ENCODE measurements at places on chromosomes 16 and 17.
A peak's percentile ranks its signal among the peaks of the same experiment; 100 is the strongest.

- DNase-seq: peak; percentile 74
Observed at GRCh38 chr16:10552998-10553491, 27.4 kb downstream of the EMP2 start.

- DNase-seq: no peak
Observed at GRCh38 chr16:373848-374615, 3.7 kb upstream of the MRPL28 start.

DNA sequence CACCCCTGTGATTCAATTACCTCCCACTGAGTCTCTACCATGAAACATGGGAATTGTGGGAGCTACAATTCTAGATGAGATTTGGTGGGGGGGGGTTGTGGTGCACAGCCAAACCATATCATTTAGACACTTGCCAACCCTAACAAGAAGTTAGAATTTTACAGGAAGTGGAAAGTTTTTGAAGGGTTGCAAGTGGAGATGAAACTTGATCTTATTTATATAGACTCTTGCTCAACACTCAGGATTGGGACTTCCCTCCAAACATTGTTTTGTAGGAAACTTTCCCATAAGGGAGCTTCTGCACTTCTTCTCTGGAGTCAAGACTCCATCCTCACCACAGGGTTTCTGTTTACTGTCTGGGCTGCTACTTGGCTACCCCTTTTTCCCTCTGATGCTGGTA, 266.7 kb upstream of the CDH11 start:
- DNase-seq: no peak

DNA sequence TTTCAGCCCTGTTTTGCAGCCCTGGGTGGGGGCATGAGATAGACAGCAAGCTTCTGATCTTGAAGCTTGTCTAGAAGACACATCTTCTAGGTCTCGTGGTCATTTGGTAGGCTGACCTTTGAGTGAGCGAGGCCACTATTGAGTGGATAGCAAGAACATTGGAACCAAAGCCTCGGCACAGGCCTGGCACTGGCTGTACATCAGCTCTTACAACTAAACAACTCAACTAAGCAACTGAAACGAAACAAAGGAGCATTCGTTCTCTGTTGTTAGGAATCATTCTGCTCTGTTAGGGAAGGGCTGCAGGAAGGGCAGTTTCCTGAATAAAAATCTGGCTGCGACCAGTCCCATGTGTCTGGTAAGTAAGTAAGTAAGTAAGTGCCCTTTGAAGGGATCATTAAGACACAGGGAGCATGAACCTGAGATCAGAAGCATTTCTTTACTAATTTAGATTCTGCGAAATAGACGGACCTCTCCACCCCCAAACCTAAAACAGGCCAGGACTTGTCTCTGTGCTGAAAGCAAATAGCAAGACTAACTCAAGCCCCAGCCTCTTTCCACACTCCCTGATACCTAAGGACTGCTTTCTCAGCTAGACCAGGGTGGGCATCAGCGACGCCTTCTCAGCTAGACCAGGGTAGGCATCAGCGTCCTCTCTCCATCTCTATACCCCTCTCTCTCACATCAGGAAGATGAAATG, 22.7 kb downstream of the CYB561 start:
- no peak for DNase-seq

DNA sequence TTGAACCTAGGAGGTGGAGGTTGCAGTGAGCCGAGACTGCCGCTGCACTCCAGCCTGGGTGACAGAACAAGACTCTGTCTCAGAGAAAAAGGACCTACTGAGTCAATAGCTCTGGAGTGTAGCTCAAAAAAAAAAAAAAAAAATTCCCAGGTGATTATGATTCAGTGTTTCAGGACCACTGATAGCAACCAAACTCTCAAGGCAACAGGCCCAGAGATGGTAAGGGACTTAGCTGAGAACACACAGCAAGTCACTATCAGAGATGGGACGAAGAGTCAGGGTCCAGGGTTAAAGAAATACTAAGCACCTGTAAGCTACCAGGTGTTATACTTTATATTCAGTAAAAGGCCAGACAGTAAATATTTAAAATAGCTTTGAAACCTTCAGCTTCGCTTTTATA, 335.3 kb downstream of the XYLT1 start:
- DNase-seq: no peak

GRCh38 chr17:19991252-19991885, 13.7 kb upstream of the AKAP10 start:
- DNase-seq: no peak

DNA sequence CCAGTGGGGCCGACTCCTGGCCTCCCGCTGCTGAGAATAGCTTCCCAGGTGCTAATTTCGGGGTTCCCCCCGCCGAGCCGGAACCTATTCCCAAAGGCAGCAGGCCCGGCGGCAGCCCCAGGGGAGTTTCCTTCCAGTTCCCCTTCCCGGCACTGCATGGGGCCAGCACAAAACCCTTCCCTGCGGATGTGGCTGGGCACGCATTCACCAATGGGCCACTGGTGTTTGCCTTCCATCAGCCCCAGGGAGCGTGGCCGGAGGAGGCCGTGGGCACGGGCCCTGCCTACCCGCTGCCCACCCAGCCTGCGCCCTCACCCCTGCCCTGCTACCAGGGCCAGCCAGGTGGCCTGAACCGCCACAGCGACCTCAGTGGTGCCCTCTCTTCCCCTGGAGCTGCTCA, 24.9 kb upstream of the ZFPM1 start:
- no peak for DNase-seq

GRCh38 chr17:70606086-70606485, 436.8 kb downstream of the KCNJ2 start:
- no peak for DNase-seq

DNA sequence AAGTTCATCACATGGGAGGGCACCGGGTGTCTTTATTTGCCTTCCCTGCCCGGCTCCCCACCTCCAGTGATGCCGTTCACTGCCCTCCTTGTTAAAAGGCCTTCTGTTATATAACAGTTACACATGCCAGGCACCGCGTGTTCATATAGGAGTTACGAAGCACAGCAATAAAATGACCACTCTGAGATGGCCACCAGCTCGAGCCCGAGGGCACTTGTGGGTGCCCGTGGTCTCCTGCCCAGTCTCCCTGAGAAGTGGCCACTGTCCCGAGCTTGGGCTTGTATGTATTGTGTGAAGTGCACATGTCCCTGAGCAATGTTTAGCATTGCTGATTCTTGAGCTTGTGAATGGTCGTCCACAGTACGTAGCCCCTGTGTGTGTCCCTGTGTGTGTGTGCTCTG, 355.6 kb downstream of the SEC14L1 start:
- no peak for DNase-seq

DNA sequence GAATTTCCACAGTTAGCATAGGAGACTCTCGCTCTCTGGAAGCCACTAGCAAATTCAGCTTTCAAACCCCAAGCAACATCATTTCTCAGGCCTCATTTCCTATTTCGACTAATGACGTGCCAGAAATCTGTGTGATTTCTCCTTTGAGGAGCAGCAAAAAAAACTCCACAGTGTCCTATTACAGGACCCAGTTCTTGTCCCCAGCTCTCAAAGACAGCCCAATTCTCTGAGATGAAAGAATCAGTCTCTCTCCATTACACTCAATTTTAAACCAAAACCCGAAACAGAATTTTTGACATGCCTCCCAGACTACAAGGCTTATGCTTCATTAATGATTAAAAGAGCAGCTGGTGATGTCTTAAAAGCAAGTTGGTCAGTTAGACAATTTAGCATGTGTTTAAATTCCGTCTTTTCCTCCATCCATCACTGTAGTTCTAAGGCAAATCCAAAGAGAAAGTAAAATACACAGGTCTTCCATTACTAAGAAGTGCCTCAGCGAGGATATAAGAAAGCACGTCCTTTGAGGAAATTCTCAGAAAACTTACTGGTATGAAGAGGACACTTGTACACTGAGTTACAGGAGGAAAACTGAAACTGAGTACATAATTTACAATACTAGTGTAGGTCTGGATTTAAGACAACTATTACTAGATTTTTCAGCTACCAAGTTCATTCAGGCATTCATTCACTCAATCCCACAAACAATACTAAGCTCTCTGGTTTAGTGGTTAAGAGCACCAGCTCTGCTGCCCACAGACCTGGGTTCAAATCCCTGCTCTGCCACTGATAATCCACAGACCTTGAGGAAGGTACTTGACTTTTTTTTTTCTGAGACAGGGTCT, 12.5 kb downstream of the TOM1L2 start:
- DNase-seq: no peak

GRCh38 chr17:49871211-49871610, 23.3 kb upstream of the TAC4 start:
- DNase-seq: no peak

GRCh38 chr17:55427587-55427882, 5.9 kb upstream of the MMD start:
- no peak for DNase-seq

DNA sequence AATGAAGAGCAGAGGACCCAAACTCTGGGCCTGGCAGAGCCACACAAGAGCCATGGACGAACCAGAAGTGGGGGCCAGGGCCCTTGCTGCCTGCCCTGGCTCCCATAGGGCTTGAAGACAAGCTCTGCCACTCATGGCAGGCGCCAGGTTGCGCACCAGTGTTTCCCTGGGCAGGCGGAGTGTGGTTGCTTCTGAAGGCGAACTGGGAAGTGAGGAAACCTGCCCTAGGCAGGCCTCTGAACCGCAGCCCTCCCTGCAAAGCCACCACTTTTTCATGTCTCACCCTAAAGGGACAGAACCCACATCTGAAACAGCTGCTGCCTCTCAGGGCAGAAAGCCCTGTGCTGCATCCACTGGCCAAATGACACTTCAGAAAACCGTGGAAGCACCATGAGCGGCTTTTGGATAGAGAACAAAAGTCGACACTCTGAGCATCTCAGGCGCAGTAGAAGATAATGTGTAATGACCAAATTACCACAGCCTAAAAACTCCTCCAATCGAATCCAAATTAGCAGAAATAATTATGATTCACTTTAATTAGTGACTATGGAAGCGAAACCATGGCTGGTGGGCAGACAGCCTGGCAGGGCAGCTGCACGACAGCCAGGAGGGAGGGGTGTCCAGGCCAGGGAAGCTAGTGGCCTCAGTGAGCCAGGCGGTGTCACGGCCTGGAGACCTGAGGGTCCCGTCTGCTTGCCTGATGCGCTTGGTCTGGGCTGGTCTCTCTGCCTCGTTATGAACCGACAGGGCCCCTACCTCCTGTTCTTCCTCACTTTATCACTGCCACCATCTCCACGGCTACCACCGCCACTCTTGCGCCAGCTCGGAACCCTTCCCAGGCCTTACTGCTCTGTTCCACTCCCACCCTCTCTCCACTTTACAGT, 59.1 kb downstream of the PRMT7 start:
- DNase-seq: peak; percentile 59

GRCh38 chr17:40556884-40557414, 8.3 kb downstream of the CCR7 start:
- no peak for DNase-seq

DNA sequence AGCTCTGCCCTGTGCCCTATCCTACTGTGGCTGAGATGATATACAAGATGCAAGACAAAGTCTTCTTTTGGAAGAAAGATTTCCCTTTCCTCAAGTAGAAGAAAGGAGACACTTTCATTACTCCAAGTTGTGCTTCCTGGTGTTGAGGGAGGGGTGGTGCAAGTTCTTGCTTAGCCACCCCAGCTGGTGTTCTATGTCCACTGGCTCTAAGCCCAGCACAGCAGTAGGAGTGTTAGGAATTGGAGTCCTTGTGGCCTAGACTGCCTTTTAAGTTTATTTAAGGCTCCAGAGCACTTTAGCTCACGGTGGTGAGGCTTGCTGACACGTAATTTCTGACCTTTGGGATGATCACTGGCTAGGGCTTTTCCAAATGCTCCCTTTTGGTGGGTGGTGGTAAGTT, 109.7 kb downstream of the KIF2B start:
- no peak for DNase-seq

- no peak for DNase-seq
Observed at GRCh38 chr16:79767421-79768275, 167.1 kb upstream of the MAF start.

DNA sequence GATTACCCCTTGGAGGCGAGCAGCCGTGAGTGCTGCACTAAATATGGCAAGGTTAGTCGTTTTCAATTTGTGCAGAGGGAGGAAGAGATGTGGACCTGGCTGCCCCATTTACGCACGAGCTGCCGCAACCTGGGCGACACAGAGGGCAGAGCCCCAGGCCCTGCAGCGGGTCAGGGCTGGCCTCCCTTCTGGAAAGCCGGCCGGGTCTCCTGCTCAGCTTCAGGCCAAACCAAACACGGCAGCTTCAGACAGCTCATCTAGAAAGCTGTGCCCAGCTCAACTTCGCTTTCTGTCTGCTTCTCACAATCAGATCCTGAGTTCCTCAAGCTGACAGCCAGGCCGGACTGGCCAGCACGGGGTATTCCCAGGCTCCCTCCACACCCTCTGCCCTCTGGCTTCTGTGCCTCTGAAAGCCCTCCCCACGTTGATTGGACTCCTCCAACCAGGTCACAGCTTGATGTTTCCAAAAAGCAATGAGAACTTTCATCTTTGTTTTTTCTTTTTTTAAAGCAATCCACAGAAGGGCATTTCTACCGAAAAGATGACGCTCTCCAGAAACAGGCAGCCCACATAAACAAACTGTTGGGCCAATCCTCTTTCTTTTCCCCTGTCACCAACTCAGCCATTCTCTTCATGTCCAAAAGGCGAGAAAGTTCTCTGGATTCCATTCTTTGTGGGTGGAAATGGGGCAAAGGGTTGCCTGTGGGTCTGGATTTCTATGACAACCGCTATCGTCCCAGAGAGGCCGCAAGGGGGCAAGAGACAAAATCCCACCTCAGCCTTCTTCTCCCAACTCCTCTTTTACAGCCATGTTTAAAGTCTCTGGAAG, 189.0 kb downstream of the ZFHX3 start:
- DNase-seq: no peak

GRCh38 chr16:17374668-17375255, 96.0 kb downstream of the XYLT1 start:
- no peak for DNase-seq

- no peak for DNase-seq
Observed at GRCh38 chr17:77782611-77783010, 175.9 kb upstream of the TNRC6C start.

DNA sequence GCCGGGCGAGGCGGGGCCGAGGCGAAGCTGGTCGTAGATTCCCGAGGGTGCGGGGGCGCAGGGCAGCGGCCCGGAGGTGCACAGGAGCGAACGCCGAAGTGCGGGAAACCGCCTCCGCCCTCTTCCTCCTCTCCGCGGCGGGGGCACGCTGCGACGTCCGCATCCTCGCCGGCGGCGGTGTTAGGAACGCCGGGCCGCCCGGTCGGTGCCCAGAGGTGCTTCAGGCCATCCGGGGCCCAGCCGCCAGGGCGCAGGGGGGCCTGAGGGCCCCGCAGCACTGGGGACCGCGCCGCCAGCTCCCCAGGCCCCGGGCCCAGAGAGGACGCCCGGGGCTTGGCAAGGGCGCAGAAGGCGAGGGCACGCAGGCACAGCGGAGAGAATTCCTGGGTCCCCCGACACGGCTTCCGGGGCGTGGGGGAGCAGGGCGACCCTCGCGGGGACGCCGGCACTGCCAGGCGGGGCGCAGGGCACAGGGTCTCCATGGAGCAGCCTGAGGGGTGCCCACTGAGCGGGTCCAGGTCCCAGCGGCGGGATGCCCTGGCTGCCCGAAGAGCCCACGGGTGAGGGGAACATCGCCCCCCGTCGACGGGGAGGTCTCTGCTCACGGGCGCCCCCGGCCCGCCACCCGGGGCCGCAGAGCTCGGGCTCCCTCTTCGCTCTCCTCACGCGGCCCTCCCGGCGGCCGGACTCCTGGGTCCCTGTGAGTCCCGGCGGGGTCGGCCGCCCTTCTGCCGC, 576 bp downstream of the EPOP start:
- DNase-seq: peak; percentile 47

- DNase-seq: no peak
Observed at GRCh38 chr17:82063424-82064415, 1.9 kb downstream of the DUS1L start.

- DNase-seq: peak; percentile 9
Observed at GRCh38 chr17:74118504-74118903, 85.0 kb upstream of the RPL38 start.
